ENCODE measurements at places on chromosomes 1 and 21.

DNA sequence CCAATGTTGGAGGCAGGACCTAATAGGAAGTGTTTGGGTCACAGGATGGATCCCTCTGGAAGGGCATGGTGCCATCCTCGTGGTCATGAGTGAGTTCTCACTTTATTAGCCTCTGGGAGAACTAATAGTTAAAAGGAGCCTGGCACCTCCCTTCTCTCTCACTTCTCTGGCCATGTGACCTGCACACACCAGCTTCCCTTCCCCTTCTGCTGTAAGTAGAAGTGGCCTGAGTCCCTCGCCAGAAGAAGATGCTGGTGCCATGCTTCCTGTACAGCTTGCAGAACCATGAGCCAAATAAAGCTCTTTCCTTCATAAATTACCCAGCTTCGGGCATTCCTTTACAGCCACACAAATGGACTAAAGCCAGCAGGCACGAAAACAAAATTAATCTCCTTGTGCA, 23.6 kb downstream of the ACOT7 start:
- DNase-seq, result no peak

DNA sequence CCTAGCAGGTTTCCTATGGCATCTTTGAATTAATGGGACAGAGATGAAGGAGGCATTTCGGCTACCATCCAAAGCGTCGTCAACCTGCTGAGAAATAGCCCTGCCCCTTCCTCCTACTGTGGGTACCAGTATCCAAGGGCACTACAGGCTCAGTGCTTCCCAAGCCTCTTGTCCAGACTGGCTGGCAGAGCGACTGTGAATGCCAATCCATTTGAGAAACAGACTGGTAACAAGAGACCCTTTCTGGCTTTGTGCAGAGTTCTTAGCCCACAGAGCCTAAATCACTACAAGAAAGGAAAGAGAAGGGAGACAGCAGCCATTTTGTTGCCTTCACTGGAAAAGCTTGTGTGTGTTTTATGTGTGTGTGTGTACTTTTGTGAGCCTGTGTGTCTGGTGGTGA, 115.5 kb downstream of the HMGB4 start:
- no peak for DNase-seq

DNA sequence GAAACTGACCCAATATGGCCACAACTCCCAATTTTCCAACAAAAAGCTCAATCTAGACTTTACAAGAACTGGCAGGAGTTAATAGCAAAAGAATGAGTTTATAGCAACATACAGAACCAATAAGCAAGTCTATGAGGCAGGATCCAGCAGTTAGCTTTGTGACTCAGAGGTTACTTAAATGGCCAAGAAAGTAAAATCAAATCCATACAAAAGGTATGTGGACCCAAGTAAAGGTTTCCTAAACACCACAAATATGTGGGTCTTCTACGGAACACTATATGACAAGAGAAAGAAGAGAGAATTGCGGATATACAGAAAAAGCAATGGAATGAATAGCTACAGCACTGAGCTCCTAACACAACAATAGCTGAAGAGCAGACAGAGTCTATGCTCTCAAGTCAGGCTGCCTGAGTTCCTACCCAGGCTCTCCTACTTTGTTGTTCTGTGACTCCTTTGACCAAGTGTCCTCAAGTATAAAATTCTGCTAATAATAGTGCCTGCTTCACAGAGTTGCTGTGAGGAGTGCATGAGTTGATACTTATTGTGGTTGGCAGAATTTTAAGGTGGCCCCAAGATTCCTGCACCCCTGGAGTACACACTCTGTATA, 204.3 kb downstream of the SMYD3 start:
- DNase-seq, result no peak

DNA sequence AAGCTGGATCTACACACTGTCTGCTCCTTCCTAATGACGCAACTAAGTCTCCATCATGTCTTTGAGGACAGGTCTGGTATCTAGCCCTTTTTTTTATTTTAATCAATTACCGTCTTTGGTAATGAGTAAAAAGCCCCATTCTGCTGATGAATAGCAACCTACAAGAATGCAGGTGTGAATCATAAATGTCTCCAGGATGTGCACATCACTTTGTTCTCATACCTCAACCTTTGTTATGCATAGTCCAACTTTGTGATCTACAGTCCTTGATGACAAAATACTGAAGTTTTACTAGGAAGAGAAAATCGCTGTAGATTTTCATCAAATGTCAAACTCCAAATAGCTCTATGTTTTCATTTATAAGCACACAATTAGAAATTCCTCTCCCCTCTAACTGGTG, 39.3 kb downstream of the PLPPR5 start:
- DNase-seq, result no peak

DNA sequence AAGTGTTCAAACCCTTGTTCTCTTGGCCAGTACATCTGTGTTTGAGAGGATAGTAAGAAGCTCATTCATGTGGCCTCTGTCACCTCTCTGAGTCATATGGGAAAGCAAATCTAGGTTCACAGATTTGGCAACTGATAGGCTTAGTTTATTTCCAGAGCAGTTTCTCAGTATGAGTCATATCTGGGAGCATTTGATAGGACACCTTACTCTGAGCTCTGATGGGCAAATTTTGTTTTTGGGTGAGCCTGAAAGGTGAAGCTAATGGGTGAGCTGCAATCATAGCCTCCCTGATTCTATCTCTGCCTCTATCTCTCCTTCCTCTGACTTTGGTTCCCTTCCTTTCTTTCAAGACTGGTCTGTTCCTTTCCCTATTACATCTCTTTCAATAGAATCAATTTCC, 134.4 kb downstream of the S1PR1 start:
- DNase-seq, result no peak

DNA sequence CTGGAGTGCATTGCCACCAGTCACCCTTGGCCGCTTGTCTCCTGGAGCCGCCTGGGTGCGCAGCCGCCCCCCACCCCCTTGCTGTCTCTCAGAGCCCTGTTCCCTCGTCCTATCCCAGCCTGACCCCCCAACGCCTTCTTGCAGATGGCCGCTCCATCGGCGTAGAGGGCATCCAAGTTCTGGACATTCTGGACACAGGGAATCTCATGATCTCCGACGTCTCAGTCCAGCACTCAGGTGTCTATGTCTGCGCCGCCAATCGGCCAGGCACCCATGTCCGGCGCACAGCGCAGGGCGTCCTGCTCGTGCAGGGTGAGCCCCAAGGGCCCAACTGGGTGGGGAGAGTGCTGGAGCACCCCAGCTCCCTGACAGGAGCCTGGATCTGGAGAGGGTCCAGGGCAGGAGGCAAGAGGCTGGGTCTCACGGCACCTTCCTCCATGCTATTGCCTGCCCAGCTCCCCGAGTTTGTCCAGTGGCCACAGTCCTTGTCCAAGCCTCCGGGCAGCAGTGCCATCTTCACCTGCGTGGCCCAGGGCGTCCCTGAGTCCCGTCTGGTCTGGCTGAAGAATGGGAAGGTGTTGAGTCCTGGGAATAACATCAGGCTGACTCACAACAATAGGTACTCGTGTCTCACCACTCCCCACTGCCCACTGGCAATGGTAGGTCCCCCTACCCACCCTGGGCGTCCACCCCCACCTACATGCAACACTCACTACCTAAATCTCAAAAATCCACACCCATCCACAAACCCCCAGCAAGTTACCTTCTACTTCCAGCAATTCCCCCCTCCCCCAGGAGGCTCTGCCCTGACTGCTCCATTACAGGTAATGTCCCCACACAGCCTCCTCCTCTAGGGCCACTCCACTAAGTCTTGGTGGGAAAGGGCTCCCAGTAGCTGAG, 24.6 kb downstream of the SLC27A3 start:
- no peak for DNase-seq

GRCh38 chr1:217673387-217673786, 42.2 kb downstream of the SPATA17 start:
- no peak for DNase-seq

DNA sequence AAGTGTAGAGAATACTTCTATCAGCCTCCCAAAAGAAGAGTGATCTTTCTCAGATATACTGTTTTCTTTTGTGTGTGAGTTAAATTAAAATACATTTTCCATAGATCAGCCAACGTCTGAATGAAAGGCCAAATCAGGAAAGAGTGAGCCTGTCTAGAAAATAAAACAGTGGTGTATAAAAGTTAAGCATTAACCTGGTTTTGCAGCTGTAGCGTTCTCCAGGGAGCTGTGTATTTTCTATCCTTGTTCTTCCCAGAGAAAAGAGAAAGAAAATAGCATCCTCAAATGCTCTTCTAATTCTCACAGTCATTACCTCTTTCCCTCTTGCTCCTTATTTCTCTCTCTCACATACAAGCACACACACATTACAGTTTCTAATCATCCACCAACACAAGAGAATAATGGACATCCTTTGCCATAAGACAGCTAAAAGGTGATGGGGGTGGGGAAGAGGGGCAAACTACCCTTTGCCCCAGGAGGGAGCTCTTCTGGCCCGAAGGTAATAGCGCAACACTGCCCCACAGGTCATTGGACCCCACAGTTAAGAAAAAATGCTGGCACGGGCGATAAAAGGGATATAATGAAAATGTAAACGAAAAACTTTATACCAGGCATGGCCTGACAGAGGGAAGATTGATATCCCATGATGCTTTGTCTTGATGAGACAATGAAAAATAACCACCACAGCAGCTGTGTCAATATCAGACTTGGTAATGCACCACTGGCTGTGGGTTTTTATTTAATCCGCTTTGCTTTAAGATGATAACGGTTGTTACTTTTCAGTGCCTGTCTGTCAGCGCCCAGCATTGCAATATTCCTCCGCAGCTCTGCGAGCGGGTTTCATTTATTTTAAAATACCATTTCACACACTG, 150.3 kb downstream of the NUF2 start:
- DNase-seq, result peak; percentile 94

GRCh38 chr1:26706315-26706714, 10.5 kb downstream of the ARID1A start:
- no peak for DNase-seq

DNA sequence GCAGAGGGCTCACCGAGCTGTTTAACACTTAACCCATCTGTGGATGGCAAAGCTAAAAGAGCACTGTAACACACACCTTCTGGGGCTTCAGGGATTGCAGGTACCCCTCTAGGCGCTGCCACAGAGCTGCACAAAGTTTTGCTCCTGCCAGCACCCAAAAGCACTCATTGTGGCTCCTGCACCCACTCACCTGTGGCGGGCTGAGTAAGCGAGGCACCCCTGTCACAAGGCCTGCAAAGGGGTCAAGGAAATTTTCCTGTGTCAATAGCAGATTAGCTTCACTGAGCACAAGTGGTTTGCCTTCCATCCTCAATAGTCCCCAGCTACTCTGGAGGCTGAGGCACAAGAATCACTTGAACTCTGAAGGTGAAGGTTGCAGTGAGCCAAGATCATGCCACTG, 29.5 kb upstream of the KCNK1 start:
- no peak for DNase-seq

DNA sequence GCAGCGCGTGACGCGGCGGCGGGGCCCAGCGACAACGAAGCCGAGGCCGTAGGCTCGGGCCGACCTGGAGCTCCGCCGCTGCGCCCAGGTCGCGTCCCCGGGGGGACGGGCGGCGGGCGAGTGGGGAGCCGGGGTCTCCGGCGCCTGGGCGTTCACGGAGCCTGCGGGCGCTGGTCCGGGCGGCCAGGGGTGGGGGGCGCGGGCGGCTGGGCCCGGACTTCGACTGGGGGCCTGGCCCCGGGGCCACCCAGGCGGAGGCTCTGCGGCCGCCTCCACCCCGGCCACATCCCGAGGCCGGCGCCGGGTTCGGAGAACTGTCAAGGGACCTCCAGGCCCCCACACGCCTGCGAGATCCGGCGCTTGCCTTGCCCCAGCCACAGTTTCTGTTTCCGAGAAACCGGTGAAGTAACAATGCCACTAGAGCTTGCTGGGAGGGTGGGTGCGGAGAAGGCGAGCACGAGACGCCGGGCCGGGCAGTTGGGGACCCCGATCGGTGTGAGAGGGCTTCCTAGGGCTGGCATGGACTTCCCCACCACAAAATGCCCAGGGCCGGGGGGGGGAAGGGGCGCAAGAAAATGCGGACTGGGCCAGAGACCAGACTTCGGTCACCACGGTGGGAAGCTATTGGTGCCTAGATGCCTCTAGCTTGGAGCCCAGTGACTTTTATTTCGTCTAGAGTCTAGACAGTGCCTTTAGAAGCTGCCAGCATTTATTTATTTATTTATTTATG, 501 bp downstream of the FBXO6 start:
- DNase-seq, result no peak

GRCh38 chr1:27602462-27603308, 1.3 kb downstream of the AHDC1 start:
- DNase-seq, result no peak

DNA sequence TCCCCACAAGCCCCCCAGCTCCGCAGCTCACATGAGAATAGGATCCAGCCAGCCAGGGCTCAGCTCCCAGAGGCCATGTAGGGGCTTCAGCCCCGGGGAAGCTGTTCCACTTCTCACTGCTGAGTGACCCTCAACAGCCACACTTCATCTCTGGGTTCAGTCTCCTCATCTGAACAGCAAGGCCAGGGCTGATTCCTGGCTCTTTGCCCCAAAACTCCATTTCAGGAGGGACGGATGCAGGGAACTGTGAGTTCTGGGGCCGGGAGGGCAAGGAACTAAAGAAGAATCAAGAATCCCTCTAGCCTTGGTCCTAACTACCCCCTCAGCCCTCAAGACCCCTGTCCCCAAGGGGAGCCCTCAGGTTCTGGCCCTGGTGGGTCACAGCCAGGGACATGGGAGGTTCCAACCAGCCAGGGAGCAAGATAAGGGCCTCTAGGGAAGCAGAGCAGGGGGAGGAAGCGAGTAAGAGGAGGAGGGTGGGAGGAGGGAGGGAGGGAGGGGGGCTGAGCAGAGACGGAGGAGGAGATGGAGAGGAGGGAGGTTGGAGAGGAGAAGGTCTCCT, 13.1 kb downstream of the SDC3 start:
- no peak for DNase-seq

DNA sequence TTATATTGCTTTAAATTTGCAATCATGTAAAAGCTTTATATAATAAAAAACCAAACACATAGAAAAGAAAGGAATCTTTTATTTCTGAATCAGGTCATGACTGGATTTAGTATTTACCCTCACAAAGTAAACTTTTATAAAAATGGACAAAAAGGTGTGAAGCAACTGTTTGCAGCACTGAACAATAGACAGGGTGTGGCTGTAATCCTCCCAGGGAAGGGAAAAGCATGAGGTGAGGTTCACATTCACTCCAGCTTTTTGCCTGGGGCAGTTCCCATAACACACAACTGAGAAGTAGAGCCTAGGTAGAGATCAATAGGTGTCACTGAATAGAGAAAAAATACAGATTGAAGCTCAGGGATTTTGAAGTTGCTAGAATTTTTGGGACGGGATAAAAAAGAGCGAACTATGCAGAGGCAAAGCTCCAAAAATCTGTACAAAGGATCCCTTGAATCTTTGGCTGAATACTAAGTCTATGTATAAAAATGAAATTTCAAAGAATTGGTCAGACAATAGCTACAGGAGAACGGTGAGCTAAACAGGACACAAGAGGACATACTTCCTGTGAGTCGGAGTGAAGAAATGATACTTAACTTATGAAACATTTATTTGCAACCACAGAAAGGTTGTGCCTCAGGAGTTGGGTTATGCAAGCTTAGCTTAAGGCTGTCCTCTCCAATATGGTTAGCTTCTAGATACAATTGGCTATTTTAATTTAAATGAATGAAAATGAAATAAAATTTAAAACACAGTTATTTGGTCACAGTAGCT, 162.0 kb upstream of the ZP4 start:
- DNase-seq, result no peak

GRCh38 chr1:48776393-48777218, at the start of gene BEND5:
TSS of gene BEND5 (minus strand) at chr1:48776891. CDS start at chr1:48776831, 60 bp downstream.
- DNase-seq, result peak; percentile 67

- DNase-seq, result no peak
These were observed 393.1 kb downstream of the RRAGC start for GRCh38 chr1:38466487-38466886.

All from NCI-H187 (cell line).